ENCODE measurements at places on chromosomes 4 and X.

DNA sequence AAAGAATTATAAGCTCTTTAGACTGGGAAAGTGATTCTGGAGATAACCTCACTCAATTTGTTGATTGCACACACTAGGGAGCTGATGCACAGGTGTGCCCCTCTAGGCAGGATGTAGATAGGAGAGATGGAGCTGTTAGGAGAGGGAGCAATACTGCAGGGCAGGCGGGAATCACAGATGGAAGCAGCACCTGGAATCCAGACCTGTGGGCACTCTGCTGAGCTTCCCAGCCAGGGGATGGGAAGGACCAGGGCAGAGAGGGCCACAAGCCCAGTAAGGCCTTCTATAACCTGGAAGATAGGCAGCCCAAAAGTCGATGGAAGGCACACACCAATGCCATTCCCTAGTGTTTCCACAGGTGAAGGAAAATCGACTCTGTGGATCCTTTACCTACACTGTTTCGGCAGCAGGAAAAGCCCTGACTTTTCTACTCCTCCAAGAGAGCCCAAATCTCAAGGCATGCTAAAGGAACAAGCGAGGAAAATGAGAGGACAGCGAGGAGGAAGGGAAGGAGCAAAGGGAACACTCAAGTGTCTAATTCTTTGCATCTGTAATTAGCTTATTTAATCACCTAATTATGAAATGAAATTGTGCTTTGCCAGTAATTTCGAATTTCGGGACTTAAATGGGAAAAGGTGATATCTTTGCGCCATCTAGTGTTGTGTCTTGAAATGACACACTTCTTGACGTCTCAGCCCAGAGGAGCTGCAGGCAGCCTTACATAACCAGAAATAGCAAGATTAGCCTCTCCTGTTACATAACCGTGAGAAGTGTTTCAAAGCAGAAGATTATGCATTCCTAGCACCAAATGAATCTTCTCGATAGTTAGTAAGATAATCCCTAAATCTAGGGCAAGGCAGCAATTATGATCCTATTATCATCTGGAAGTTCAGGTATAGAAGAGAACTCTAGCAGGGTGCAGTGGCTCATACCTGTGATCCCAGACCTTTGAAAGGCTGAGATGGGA, 31.0 kb upstream of the TLR3 start:
- DNase-seq: peak; percentile 27

DNA sequence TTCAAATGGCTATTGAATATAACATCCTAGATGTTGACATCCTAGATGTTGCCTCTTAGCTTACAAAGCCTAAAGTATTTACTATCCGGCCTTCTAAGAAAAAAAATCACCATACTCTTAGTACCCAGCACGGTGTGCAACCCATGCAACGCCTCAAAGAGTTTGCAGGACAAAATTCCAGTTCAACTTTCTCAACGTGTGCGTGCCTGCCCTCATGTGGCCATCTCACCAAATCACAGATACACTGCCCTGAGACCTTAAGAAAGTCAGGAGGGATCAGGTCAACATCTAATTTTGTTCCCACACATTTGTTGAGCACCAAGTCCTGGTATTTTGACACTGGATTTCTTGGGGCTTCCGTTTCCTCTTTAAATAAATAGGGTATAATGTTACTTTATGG, 68.3 kb downstream of the CRMP1 start:
- DNase-seq: no peak

DNA sequence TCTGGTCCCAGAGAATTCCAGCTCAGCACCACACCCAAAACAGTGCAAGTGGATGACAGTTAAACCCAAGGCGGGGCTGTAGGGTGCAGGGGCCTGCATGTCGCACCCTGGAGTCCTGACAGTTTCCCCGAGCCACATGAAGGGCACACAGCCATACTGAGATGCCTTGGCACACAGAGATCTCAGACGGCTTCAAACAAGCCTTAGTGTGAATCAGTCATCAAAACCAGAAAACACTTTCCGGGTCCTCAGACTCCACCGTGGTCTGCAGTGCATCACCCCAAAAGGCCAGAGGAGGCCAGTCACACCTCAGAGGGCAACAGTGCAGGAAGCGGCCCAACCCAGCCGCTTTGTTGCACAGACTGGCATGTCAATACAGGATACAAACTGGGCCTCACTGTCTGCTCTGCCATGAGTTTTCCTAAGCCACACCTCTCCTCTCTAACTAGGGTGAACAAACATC, 64.6 kb upstream of the ENPP6 start:
- DNase-seq: peak; percentile 67

- DNase-seq: peak; percentile 36
Measured at GRCh38 chr4:26322346-26322745, 1.5 kb downstream of the RBPJ start.

DNA sequence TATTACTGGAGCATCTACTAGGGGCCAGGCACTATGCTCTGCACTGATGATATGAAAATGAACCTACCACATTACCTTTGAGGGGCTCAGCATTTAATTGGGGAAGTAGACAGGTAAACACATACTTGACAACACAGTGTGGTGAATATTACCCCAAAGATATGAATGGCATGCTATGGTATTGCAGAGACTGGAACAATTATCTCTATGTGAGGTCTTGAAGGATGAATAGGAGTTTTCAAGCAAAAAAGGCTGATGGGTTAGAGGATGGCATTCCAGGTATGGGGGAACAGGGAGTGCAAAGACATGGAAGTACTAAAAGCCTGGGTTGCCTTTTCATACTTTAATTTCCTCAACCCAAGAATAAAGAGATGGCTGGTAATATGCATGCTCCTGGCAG, 59.1 kb upstream of the CAPN6 start:
- no peak for DNase-seq

DNA sequence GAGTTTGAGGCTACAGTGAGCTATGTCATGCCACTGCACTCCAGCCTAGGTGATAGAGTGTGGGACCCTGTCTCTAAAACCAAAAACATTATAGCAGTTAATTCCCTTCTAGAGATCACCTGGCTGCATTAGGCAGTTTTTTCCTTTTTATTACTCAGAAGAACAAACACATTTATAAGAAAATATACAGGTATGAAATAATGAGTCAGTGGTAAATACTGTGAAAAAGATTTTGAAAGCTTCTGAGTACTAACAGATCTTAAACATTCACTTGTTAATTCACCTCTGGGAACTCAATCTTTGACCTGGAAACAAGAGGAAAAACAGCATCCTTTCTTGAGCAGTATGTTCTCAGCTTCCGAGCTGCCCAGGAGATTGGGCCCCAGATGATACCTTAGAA, 64.1 kb downstream of the UCHL1 start:
- no peak for DNase-seq

GRCh38 chr4:121860121-121860520, 10.2 kb downstream of the BBS7 start:
- no peak for DNase-seq

GRCh38 chr4:140044337-140044902, 109.6 kb downstream of the MAML3 start:
- no peak for DNase-seq

DNA sequence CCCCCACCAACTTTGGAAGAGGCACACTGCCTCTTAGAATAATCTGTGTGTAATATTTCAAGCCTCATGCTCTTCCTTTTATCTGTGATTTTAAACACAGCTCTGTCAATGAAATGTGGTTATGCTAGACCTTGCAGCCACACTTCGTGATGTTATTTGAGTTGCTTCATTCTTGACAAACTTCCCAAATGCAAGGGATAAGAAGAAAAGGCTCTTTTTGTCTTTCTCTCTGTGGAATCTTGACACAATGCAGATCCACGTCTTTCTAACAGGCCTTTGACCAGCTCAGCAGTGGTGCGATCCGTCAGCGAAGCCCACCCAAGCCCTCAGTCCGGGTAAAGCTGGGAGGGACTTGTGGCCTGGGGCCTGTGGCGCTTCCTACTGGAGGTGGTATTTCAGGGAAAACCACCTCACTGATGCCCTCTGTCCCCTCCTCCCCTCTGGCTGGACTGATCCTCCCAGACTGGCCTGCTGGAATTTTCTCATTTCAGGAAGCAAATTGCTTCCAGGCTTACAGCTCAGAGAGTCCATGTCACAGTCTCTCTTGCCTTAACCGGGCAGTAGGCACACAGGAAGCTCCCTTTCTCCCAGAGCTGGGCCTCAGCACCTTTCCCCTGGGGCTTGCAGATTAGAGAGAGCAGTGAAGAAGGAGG, 19.5 kb upstream of the CCKAR start:
- no peak for DNase-seq

- no peak for DNase-seq
Measured at GRCh38 chr4:171239196-171239595, 574.0 kb upstream of the GALNTL6 start.

DNA sequence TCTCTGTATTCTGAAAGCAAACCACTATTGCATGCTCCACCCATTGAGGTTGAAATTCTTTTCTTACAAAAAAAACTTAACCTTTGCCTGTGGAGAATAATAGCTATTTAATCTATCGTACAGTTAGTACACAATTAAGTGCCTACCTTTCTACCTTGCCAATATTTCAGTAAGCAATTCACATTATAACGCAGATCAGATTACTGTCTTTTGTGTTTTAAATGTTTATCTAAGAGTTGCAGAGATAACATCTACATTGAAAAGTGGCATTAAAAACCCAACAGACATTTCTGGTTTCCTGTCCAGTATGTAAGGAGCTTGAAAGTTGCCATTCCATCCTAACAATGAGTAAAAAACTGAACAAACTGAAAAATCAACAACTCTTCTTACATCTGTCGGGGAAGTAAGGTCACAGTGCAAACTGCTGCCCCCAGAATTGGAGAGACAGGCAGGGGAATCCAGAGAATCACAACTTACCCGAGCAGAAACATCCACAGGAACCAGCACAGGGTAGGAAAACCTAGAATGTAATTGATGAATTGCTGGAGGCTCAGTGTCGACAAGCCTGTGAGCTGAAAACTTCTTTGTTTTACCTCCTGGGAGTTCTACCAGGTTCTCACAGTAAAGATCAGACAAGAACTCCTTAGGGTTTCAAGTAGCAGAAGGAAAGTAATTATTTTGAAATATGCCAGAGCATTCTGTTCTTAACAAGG, 27.3 kb upstream of the ACSL4 start:
- no peak for DNase-seq

- DNase-seq: no peak
Measured at GRCh38 chr4:19104176-19104575, 1082.6 kb upstream of the LCORL start.

GRCh38 chr4:15488658-15489470, 19.2 kb downstream of the CC2D2A start:
- DNase-seq: no peak

DNA sequence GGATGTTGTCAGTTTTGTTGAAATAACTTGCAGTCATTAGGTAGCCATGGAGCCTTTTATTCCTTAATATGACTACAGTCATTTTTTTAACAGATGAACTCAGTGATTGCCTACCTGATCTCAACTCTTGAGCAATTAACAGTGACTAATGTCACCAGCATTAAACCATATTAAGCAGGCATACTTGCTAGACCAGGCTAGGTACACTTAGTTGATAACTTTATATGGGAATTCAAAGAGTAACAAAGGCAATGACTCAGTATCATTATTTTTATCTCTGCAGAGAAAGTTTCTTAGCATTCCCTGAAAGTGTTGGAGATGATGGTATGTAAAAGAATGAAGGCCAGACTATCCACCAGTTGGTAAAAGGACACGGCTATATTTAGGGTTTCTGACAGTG, at the start of gene C4orf54:
TSS of gene C4orf54 (minus strand) at position 31 of the 400 bp plus-strand sequence. CDS start 3,180 bp downstream, outside the sequence.
- DNase-seq: no peak

- DNase-seq: no peak
Measured at GRCh38 chr4:188347339-188347738, 208.1 kb downstream of the TRIML1 start.

- DNase-seq: no peak
Measured at GRCh38 chr4:51901363-51901762, 58.4 kb downstream of the DCUN1D4 start.

DNA sequence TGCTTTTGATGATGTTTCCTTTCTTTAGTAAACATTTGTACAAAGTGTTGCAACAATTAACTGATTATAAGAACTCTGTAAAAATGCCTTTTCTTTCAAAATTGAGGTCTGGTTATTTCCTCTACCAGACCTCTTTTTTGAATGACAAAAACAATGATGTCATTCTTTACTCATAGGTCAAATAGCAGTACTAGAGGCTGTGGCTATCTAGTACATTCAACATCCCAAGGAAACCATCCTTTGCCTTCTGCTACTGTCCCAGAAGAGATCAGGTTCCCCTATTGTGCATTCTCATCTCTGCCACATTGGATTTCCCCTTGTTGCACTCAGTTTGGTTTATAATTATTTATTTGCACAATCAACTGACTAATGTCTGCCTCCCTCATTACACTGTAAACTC, 19.1 kb upstream of the MAD2L1 start:
- no peak for DNase-seq
